Anterior cingulate cortex (tissue), 58 donors: ENCODE measurements at places on chromosomes 2 and 18.

- DNase-seq: no peak
These were observed 30.2 kb downstream of the PRKCE start for GRCh38 chr2:45681675-45682074.

DNA sequence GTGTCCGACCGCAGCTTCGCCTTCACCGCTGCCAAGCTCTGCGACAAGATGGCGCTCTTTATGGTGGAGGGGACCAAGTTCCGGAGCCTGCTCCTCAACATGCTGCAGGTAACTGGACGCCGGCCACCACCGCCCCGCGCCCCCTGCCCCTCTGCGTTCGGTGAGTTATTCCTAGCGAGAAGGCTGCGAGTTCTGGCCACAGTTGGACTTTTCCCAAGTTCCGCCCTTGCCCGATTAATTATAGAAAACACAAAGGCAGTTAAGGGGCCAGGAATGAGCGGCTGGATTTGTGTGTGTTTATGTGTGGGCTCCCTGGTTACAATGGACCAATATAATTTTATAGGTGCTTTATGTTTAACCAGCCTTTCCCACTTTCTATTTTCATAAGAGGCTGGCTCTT lies 189.2 kb downstream of the SMAD7 start:
- no peak for DNase-seq

GRCh38 chr2:234544659-234545611 lies 48.1 kb upstream of the ARL4C start:
- DNase-seq: no peak

DNA sequence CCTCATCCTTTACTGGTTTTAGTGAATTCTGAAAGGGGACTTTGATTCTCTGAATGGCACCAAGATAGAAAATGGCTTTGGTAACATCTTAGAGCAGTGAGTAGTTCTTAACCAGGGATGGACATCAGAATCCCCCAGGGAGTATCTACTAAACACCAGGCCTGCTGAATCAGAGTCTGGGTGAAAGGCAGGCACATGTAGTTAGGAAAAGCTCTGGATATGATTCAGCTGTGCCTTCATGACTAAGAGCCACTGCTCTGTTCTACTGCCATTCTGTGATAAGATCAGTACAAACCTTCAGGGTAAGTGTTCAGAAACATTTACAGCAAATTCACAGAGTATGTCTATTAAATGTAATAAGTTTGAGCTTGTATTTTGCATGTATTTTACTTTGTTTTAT lies 46.2 kb upstream of the B3GNT2 start:
- no peak for DNase-seq

GRCh38 chr2:233413559-233414272 lies 59.4 kb downstream of the DGKD start:
- DNase-seq: peak; percentile 48

DNA sequence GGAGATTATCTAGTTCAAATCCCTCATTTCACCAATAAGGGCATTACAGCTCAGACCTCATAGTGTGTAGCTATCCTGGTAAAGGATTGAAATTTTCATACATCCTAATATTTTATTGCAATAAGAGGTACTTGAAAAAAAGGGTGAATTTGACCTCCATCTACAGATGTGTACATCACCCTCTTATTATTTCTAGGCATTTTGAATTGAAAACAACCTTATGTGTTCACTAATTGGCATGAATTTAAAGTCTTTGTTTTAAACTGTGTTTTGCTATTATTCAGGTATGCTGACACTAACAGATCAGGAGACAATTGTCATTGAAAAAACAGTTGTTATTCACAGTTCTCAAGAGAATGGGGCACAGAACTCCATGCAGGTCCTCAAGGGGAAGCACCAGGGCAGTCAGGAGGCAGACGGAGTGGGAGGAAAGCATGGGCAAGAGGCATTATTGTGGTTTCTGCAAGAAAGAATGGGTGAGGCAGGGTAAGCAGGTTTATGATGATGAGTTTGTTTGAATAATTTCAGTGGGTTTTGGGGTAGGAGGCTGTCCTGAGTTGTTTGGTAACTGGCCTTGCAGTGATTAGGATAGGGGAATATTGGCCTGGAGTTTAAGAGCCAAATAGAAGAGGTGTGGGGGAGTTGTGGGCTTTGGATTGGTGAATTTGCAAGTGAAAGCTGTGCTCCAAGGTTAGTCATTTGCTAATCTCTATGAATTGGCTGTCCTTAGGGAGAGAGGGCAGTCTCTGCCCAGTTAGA lies 194.6 kb downstream of the GPD2 start:
- no peak for DNase-seq

GRCh38 chr2:67503066-67503795 lies 106.1 kb downstream of the ETAA1 start:
- DNase-seq: no peak

DNA sequence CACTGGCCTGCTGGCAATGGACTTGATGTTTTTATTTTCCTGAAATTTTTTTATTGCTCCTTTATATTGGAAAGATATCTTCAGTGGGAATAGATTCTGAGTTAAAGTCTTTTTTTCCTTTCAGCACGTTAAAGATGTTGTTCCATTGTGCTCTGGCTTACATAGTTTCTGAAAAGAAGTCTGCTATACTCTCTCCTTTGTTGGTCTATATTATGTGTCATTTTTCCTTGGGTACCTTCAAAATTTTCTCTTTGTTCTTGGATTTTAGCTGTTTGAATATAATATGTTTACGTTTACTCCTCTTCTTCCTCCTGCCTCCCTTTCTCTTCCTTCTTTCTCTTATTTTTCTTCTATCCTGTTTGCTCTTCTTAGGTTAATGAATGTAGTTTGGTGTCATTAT lies 105.5 kb downstream of the CAPN13 start:
- DNase-seq: no peak

GRCh38 chr18:35525795-35526494 lies 28.2 kb upstream of the INO80C start:
- no peak for DNase-seq

- DNase-seq: no peak
These were observed 298.5 kb downstream of the PAX3 start for GRCh38 chr2:222000326-222000725.

DNA sequence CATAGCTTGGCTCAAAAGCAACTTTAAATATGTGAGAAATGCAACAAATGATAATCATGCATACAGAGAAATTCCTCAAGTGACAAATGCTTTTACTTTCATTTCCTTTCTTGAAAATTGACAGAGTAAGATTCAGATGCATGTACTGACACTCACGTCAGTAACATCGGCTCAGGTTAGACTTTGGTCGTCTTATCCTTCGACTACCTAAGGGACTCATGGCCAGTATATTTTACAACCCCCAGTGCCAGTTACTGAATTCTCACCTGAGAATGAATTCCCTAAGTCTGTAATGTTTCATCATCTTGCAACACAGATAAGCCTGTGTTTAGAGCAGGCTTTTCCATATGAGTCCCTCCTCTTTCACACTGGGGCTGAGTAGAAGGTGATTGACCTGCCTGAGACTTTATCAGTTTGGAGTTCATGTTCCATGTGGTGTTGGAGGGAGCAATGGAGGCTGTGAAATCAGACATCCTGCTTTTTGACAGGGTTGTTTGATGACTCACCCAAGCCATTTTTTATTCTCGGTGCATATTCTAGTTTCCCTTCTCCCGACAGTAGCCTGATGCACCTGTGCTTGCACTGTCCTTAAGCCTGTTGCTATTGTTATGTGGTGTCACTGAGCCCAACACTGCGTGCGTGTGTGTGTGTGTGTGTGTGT lies 30.5 kb upstream of the ATP8B1 start:
- no peak for DNase-seq

DNA sequence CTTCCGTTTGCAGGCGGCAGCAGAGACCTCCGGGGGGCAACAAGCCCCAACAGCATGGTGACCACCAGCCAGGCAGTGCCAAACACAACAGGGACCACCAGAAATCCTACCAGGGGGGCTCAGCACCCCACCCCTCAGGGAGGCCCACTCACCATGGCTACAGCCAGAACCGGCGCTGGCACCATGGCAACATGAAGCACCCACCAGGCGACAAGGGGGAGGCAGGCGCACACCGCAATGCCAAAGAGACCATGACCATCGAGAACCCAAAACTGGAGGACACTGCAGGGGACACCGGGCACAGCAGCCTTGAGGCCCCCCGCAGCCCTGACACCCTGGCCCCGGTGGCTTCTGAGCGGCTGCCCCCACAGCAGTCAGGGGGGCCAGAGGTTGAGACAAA lies 192.9 kb downstream of the SMAD7 start:
- no peak for DNase-seq

GRCh38 chr2:161104054-161104553 lies 56.1 kb upstream of the TANK start:
- no peak for DNase-seq

- no peak for DNase-seq
These were observed 2.2 kb downstream of the EMILIN1 start for GRCh38 chr2:27080603-27080936.

- no peak for DNase-seq
These were observed 6.7 kb downstream of the SLC66A2 start for GRCh38 chr18:79944746-79945117.

- peak; percentile 85 for DNase-seq
These were observed 11.3 kb downstream of the TMEM247 start for GRCh38 chr2:46490521-46491141.

- no peak for DNase-seq
These were observed 14.9 kb downstream of the PPP3R1 start for GRCh38 chr2:68237404-68237803.

GRCh38 chr18:37617623-37618022 lies 52.0 kb upstream of the CELF4 start:
- DNase-seq: no peak

- DNase-seq: no peak
These were observed 75.3 kb upstream of the DLX2 start for GRCh38 chr2:172177996-172178395.

DNA sequence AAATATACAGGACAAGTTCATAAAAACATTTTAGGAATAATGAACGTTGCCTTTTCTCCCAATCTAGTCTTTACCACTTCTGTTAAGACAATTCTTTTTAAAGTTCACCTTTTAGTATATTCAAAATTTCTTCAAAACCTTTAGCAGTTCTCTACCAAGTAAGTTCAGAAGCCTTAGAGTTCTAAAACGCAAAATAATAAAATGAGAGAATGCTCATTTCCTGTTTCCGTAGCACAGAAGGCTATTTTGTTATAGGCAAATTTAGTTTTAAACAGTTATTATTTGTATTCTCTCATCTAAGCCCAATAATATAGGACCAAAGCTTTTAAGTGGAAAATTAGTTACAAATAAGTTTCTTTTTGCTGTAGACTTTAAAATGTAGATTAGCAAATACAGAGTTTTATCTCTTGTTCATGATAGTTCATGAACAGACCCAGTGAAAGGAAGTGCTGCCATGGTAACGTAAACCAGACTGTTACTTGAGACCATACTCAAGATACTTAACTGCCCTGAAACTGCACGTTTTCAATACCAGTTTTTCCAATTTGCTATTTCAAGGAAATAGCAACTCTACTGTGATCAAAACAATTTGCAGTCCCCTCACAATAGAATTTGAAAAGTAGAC lies 173.1 kb upstream of the STON1 start:
- DNase-seq: no peak

- DNase-seq: no peak
These were observed 31.2 kb upstream of the GTF2A1L start for GRCh38 chr2:48586433-48586832.

GRCh38 chr2:26052740-26053139 lies 18.9 kb downstream of the RAB10 start:
- DNase-seq: no peak

- DNase-seq: no peak
These were observed 86.8 kb downstream of the PRPF40A start for GRCh38 chr2:152630466-152630865.

- DNase-seq: no peak
These were observed 131.7 kb upstream of the SPOPL start for GRCh38 chr2:138369856-138370255.

GRCh38 chr2:198809976-198810375 lies 647.8 kb downstream of the SATB2 start:
- DNase-seq: no peak

GRCh38 chr2:24280645-24281044 lies 79.7 kb downstream of the ITSN2 start:
- no peak for DNase-seq

- no peak for DNase-seq
These were observed 16.8 kb upstream of the CRIM1 start for GRCh38 chr2:36338827-36339145.

- DNase-seq: no peak
These were observed 1.9 kb downstream of the GPR55 start for GRCh38 chr2:230922951-230923717.

GRCh38 chr2:201267278-201268030 lies 7.1 kb downstream of the CASP8 start:
- DNase-seq: no peak

DNA sequence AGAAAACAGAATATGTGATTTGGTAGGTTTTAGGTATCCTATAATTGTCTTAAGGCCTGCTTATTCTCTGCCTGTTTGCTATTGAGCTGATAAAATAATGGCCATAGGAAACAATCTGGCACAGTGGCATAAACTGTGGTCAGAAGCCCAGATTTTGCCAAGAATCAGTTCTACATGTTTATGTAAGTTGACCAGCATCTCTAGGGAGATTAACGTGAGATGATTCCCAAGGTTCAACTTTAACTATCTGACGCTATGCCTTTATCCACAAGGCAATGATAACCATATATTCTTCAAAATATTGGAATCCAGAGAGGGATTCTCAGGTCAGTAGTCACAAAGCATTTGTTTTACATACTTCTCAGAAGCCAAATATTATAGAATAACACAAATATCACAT lies 25.6 kb downstream of the AP1S3 start:
- no peak for DNase-seq

DNA sequence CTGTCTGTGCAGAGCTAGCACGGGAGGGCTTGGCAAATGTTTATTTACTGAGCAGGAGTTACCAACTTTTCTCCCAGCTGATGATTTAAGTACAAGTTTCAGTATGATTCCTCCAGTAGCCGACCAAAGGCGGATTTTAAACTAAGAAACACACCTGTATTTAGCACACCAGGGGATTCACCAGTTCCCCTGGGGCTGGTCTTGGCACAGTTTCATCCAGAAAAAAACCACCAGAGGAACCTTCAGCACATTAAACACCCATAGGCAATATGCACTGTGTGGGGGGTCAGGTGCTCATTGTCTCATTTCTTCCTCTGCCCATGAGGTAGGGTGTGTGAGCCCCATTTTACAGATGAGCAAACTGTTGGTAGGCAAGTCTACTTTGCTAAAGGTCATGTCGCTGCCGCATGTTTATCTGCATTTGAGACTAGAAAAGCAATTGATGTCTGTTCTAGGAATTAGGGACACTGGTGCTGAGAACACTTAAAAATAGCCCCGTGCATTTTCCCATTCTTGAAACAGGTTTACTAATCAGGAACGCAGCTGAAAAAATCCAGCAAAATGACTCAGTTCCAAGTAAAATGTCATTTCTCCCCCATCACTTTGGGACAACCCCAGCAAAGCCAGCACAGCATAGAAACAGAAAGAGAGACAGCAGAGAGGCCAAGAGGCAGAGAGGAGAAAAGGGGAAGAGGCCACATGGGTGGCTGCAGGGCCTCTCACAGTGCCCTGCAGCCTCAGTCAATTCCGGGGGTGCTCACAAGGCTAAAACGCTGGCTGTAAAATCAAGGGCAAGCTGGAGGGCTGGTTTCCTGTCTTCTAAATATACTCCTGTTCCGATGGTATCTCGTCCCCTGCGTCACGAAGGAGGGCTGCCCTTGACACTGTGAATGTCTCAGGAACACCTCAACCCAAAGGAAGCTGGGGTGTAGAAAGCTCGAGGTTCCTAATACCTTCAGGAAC lies 166.8 kb upstream of the ID2 start:
- no peak for DNase-seq
